ENCODE measurements at places on chromosomes 3 and 15.

GRCh38 chr3:11438646-11439045 lies 166.4 kb downstream of the ATG7 start:
- DNase-seq = peak; percentile 22

DNA sequence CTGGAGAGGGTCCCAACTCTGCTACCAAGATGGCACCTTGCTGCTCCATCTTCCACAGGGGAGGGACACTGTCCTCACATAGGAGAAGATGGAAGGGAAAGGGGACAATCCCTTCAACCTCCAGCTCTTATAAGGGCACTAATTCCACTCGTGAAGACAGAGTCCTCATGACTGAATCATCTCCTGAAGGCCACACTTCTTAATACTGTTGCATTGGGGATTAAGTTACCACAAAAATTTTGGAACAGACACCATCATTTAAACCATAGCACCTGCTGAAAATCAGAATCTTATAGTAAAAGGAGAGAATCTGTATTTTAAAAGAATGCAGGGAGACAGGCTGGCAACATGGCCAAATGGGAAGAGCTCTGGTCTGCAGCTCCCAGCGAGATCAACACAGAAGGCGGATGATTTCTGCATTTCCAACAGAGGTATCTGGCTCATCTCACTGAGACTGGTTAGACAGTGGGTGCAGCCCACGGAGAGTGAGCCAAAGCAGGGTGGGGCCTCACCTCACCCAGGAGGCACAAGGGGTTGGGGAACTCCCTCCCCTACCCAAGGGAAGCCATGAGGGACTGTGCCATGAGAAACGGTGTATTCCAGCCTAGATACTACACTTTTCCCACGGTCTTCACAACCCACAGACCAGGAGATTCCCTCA lies 69.4 kb upstream of the LIPC start:
- no peak for DNase-seq

DNA sequence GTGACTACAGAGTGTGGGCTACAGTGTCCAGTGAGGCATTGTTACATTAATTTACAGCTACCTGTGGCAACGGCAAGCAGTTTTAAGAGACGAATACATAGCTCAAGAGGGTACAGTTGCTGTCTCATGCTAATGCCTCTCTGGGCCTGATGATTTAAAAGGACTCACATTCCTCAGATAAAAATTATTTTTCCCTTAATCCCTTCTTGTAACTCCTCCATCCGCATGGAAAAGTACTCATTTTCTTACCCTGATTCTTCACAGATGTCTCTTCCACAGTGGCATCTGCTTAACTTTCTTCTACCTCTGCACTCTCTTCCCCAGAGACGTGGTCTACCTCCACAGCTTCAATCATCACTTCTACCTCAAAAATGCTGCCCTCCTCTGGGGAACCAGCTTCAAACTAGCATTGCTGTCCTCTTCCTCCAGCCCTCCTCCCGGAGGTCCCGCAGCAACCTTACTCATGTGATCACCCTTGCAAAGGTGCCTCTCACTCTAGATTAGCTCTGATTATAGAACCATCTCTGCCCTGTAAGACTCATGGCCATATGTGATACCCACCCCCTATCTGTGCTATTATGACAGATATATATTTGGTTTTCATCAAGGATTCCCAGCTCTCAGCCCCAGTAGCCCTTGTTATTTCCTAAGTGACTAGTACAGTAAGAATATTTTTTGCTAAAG lies 21.4 kb upstream of the ABHD17C start:
- no peak for DNase-seq

DNA sequence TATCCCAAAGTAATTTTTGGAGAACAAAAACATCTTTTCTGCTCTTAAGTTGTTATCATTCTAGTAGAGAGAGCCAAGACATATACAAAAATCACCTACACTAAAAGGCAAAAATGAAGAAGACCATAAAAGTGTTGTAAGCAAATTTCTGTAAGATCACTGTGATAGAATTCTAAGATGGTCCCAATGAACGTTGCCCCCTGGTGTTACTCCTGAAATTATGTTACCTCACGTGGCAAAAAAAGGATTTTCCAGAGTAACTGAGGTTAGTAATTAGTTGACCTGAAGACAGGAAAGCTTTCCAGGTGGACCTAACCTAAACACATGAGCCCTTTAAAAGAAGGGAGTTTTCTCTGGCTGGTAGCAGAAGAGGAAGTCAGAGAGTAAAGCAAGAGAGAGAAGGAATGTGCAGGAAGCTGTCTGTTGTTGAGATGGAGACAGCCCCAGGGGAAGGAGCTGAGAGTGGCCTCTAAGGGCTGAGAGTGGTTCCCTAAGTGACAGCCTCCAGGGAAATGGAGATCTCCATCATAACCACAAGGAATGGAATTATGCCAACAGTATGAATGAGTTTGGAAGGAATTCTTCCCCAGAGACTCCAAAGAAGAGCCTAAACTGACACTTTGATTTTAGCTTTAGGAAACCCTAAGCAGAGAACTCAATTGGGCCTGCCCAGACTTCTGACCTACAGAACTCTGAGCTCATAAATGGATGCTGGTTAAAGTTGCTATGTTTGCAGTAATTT lies 205.9 kb downstream of the CD47 start:
- peak; percentile 35 for DNase-seq

DNA sequence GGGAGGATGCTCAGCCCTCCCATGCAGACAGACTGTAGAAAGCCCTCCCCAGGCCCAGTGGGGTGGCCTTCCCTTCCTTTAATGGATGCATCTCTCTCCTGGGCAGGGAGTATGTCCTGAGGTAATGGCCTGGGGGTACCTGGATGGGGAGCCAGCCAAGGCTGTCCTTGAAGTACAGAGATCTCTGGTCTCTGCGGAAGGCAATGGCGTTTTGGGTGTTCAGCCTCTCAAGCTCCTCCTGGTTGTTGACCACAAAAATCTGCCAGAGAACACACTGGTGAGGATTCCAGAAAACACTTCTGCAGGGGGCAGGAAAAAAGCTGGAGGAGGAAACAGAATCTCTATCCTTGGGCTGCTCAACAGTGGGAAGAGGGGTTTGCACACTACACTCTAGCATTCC lies 28.9 kb downstream of the EAF1 start:
- no peak for DNase-seq

DNA sequence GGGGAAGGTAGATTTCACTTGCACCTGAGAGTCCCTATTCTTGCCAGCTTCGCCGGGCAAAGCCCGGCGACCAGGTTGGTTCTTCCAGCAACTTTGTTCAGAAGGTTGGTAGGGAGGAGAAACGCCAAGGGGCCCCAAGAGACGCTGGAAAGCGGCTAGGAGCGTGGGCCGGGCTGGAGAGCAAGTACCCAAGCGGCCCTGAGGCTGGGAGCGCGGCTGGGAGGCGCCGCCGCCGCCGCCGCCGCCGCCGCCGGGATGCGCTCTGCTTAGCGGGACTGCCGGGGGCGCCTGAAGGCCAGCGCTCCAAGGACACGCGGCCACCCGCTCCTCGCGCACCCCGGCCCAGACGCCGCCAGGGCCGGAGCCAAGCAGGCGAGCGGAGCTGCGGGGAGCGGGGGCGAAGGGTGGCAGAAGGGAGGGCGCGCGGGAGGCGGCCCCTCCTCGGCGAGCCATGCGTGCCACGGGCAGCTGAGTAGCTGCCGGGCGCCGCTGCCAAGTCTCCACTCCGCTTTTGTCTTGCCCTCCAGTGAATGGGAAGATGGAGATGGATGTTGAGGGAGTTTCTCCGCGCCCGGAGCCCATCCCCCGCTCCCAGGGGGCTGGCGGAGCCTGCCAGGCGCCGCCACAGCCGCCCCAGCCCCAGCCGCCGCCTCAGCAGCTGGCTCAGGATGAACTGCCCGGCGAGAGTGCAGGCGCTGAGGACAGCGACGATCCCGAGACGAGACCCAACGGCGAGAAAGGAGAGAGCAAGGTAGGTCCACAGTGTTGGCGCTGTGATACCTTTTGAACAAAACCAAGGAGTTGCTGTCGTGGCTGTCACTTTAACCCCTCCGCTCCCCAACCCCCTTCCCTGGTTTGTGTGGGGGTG lies 227.4 kb upstream of the AZI2 start:
- peak; percentile 85 for DNase-seq

GRCh38 chr3:167091226-167091625 lies 288.9 kb downstream of the ZBBX start:
- DNase-seq = no peak

DNA sequence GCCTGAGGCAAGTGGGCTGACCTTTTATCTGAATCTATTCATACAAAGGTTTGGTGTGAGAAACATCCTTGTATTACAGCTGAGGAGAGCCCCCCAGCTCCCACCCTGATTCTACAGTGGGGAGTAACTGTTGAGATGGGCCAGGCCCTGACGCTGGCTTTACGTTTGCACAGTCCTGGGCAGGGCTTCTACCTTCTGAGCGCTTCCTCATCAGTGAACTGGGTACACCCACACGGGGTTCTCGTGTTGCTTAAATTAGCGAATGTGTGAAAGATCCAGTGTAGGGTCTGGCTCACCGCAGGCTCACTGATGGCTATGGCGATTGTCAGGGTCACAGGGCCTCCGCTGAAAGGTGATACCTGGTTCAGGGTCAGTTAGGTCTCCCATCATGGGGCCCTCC lies 7.3 kb upstream of the GHRL start:
- DNase-seq = no peak

DNA sequence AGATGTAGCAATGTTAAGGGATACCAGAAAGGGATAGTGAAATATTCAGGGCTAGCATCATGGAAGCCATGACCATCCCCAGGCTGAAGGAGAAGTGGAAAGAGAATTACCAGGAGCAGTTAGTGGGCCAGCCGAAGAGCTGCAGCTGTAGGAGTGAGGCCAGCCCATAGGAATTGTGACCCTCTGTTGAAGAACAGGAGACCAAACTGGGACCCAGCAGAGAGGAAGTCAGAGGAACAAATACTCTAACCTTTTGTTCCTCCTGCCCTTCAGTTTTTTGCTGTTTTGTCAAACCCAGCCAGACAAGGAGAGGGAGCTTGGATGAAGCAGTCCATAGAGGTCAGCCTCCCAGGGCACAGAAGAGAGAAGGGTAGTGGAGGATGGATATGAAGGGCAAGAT lies 115.4 kb downstream of the CLSTN2 start:
- DNase-seq = no peak

DNA sequence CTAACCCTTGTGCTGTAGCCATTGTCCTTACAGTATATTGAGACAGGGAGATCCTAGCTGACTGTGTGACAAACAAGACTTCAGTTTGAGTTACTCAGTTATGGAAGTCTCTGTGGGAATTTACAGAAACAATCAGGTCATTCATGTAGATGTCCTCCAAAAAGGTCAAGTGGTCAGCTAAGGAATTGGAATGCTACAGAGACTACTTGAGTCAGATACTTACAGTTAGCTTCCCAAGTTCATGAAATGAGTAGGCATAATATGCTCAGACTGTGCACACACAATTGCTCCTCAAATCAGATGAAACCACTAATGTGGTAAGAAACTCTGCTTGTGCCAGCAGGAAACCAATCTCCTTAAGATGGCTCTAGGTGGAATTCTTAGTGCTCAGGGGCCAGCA lies 985.7 kb downstream of the NSUN3 start:
- no peak for DNase-seq

- DNase-seq = no peak
Observed at GRCh38 chr15:72368899-72369298, 6.9 kb downstream of the HEXA start.

DNA sequence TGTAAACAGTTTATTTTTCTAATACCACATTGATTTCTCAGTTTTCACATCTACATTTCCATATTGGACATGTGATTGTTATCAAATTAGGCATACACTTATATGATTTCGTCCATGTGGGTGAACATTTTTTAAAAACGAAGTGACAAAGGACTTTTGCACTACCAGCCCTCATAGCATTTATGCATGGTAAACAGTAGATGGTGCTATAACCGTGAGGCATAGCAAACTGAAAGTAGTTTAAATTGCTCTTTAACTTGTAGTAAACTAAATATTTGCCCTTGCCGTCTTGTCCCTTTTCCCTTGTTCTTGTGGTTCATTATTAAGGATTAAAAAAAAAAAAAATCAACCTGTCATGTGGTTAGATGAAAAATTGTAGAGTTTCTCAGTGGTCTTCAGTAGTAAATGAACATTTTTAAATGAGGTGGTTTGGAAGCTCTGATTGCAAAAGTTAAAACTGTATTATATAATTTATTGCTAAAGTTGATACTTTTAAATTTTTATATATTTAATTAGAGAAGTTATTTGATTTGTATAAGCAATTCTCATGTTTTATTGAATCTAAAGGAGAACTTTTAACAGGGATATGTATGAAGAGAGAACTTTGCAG lies 24.0 kb downstream of the STX19 start:
- DNase-seq = peak; percentile 66

GRCh38 chr15:101056366-101057334 lies 137.5 kb downstream of the LRRK1 start:
- DNase-seq = no peak

DNA sequence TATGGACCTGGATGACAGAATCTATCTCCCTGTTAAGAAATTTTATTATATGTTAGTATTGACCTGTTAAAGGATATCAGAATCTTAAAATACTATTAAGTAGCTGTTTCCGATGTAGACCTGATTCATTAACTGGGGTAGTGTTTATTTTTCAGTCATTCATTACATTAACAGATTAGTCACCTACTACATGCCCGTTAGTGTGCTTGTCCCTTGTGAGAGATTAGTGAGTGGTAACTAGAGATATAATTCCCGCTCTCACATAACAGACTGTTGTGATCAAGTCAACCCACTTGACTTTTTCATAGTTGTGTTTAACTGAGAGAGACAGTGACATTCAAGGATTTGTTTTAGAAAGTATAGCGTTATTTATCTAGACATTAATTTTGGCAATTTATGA lies 166.8 kb downstream of the TCF12 start:
- DNase-seq = no peak

- DNase-seq = peak; percentile 93
Observed at GRCh38 chr15:51776952-51777569, 25.7 kb downstream of the TMOD2 start.

GRCh38 chr15:27250223-27250622 lies 279.2 kb downstream of the GABRG3 start:
- no peak for DNase-seq

DNA sequence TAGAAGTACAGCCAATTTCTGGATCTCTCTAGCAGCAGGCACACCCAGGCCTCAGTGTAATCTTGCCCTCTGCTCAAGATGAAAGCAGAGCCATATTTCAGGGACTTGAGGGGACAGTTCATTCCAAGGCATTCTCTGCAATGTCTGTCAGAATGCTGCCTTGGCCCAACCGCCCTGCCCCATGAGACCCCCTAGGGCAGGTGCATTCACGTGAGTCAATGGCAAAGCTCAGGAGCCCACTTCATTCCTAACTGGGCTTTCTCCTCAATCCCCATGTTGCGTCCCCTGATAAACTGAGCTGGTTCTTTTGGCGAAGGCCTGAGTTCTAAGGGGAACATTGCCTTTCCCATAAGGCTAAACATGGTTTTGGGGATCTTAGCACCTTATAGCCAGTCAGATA lies 9.5 kb downstream of the SNTN start:
- no peak for DNase-seq

GRCh38 chr3:167829071-167829470 lies 93.5 kb downstream of the SERPINI1 start:
- DNase-seq = peak; percentile 20

- no peak for DNase-seq
Observed at GRCh38 chr3:39125841-39126500, 18.5 kb downstream of the TTC21A start.

- DNase-seq = no peak
Observed at GRCh38 chr3:153137626-153138025, 24.4 kb upstream of the RAP2B start.
